Lower leg skin (tissue), 4 donors: ENCODE measurements at places on chromosomes 1 and 21. TPM values are rescaled to one million over a fixed set of nuclear protein-coding genes. Genes with fewer than 3 reads are reported as not detected.

Gene USH2A
- total RNA-seq: not detected

Gene OLIG1
- total RNA-seq: 1.2 TPM

Gene WNT3A
- 3.0 TPM for total RNA-seq

Gene RRP1B
- total RNA-seq: 20.4 TPM

DNA sequence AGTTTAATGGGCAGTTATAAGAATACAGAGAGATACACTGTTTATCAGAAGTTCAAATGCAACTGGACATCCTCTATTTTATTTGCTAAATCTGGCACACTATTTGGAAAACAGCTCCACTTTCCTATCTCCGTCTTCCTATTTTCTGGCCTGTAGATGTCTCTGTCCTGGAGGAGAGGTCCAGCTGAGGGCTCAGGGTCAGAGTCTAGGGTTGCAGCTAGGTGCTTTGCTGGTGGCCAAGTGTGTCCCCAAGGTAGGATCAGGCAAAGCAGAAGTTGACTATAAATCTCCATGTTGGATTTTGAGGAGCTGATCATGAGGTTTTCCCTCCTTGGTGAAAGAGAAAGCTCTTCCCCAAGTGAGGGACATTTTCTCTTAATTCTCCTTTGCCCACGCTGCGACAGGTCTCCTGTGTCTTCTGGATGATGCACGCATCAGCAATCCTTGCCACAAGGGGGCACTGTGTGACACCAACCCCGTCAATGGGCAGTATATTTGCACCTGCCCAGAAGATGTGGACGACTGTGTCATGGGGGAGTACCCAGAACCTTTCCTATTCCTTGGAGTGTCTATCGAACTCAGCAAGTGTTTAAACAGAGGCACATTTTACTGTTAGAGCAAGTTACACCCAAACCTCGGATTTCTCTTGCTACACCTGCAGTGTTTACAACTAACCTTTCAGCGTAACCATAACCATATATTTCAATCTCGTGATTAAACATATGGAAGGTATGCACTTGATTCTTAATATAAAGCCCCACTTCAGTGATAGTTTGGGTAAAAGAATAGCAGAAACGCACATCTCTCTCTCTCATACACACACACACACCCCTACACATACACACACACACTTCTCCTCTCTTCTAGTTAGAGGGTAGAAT is 10.2 kb downstream of the ADAM30 start:
- no peak for DNase-seq

- no peak for DNase-seq
Observed at GRCh38 chr21:24737296-24737850, 869.9 kb downstream of the MRPL39 start.

DNA sequence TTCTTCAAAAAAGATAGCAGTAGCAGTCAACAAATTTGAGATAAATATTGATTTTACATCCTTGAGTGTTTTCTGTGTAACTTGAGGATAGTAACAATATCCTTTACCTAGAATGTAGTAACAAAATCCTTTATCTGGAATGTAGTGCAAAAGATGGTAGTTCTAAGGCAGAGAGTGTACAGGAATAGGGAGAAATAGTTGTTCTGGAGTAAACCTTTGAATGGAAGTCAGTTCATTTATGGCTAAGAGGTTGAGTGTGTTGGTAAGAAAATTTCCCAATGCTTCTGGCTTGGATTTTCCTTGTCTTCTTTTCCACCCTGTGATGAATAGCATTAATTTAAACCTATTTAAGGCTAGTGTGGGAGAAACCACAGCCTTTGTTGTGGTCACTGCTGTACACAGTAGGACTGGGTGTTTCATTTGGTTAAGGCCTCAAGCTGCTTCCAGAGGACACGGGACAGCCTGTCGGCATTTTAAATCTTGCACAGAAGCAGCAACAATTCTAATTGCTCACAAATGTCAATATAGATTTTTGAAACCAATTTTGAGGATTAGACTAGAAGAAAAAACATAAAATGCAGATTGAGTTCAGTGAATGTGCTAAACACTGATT is 11.3 kb downstream of the NFIA start:
- no peak for DNase-seq

- no peak for DNase-seq
Observed at GRCh38 chr1:12775443-12775842, 1.9 kb downstream of the PRAMEF12 start.

DNA sequence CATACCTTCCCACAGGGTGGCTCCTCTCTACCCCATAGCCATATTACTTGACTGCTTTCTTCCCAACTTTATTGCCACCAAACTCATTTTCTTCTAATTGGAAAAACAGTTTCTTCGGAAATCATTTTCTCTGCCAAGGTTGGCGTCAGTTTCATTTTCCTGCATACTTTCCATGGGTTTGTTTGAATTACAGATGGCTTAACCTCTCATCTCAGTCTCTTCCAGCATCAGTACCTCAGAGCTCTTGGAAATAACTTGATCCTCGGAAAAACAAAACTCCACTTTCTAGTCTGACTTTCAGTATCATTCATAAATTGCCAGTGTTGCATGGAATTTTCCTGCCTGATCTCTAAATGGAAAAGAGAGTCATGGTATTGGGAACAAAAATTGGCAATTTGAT is 20.3 kb upstream of the PRDM2 start:
- no peak for DNase-seq

DNA sequence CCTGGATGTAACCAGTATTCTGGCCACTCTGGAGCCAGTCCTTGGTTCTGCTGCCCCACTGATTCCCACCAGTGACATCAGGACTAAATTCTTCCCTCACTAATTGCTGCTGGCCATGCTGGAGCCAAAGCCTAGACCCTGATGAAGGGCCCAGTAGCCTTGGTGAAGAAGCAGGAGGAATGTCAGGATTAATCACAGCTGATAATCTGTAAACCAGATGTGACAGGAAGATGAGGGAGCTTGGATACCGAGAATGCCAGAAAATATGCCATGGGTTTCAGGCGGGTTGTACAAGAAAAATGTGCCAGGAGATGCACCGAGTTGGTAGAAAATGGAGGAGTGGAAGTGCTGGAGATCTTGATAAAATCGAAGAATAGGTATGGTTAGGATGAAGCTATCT is 119.0 kb upstream of the PPP2R5A start:
- DNase-seq: no peak
